ENCODE measurements at places on chromosomes 2 and 18.

- no peak for DNase-seq
Measured at GRCh38 chr18:8617907-8618306, 8.7 kb downstream of the RAB12 start.

DNA sequence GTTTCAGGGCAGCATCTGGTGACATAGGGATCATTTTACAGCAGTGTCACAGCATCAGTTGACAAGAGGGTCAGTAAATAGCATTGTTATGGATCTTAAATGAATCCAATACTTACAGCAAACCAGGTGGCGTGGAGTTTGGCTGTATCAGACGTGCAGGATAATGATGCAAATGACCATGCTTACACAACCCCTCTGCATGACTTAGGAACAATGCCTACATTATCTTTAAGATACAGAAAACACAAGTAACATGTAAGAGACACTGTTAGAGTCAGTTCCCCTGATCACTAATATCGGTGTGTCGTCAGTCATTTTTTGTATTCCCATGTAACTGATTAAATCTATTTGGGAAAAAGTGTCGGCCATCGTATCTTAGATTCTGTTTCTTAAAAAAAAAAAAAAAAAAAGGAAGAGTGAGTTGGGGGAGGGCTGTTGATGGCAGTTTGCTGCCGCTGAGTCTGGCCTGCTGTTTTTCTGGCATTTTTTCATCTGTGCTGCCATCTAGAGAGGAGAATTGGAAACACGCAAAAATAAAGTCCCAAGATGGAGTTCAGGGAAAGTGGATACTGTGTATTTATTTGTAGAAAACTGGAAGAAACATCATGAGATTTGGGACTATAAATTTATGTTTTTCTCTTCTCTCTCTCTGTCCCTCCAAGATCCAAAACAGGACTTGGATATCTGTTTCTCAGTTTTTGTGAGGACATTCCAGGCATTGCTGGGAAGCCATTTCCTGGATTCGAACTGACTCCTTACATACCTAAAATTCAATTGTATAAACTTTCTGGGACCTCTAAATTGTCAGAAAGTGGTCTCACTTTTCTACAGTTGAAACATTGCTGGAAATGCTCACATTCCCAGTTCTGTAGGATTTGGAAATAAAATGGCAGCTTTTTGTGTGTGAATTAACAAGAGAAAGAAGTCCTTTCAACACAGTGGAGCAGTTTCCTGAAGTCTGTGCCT lies 60.3 kb upstream of the AGPS start:
- peak; percentile 74 for DNase-seq

- no peak for DNase-seq
Measured at GRCh38 chr2:64865073-64865830, 123.9 kb upstream of the SLC1A4 start.

- DNase-seq: peak; percentile 72
Measured at GRCh38 chr18:46097801-46098615, at the start of gene ATP5F1A. Gene ATP5F1A (minus strand): TSS chr18:46098296. CDS start chr18:46098231, 65 bp downstream.

- DNase-seq: peak; percentile 64
Measured at GRCh38 chr18:36496022-36496421, 198.5 kb downstream of the FHOD3 start.

DNA sequence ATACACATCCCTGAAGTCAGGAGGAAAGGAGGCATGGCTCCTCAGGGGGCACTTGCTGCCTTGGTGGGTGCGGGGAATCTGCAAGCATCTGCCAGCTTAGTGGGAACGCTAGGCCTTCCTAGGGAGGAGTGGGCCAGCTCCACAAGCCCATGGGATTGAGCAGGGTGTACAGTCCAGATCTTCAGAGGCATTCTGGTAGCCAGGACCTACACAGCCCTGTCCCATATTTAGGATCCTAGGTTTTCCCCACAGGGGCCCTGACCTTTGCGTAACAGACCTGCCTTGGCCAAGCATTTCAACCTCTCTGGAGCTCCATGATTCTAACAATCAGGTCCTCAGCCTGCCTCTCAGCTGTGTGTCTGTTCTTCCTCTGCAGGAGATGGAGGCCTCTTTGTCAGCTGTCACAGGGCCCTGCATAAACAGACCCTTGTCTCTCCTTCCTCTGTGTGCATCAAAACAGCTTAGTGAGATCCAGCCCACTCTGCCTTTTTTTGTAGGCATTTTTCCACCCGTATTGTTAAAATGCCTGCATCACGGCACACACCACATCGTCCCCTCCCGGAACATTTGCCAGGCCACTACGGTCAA lies 140.2 kb upstream of the NDUFV2 start:
- no peak for DNase-seq

GRCh38 chr2:149858901-149859634 lies 271.5 kb upstream of the MMADHC start:
- no peak for DNase-seq

- DNase-seq: no peak
Measured at GRCh38 chr2:168378960-168379669, 77.0 kb upstream of the CERS6 start.

GRCh38 chr18:74348581-74348980 lies 32.9 kb downstream of the C18orf63 start:
- no peak for DNase-seq

DNA sequence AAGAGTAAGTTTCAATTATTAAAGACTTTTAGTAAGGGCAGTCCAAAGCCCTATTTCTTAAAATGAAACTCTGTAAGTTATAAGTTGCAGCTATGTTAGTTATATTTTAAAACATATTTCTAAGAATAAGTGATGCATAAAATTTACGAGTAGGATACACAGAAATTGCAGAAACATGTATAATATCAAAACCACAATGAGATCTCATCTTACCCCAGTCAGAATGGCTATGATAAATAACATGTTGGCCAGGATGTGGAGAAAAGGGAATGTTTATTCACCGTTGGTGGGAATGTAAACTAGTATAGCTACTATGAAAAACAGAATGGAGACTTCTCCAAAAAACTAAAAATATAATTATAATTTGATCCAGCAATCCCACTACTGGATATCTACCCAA lies 201.2 kb downstream of the CBLN2 start:
- no peak for DNase-seq

- DNase-seq: no peak
Measured at GRCh38 chr2:118989481-118989880, 47.5 kb downstream of the MARCO start.

GRCh38 chr2:102057502-102058292 lies 65.9 kb downstream of the IL1R2 start:
- no peak for DNase-seq

- no peak for DNase-seq
Measured at GRCh38 chr2:207830778-207831438, 61.2 kb upstream of the FZD5 start.

DNA sequence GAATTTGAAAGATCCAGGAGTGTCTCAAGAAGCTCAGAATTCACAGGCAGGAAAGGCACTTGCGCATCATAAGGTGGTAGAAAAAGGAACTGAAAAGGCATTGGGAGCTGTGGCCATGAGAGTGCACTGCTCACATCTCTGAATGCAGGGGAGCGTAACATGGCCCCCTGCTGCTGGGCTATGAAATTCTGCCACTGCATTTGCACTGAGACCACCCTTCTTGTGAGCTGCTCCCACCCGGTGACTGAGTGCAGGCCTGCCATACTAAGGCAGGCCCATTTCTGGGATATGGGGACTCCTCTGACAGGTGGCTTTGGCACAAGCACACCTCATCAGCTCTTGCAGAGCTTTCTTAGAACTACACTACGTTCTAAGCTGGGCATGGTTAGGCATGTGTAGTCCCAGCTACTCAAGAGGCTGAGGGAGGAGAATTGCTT lies 25.3 kb upstream of the STARD7 start:
- peak; percentile 6 for DNase-seq

DNA sequence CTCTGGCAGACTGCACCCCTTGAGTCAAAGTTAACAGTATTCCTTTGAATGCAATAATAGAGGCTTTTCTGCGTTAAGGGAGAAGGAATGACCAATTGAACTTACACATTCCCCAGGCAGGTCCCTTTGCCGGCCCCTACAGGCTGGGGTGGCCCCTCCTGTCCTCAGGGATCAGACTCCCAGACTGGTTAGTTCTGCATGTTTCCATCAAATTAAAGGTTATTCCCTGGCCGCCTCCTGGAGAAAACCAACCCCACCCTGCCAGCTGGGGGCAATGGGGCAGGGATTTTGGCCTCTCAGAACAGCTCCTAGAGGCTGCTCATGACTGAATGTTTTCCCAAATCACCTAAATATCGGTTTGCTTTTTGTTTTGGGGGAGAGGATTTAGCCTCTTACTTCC lies 199.6 kb downstream of the MGAT5 start:
- DNase-seq: no peak

DNA sequence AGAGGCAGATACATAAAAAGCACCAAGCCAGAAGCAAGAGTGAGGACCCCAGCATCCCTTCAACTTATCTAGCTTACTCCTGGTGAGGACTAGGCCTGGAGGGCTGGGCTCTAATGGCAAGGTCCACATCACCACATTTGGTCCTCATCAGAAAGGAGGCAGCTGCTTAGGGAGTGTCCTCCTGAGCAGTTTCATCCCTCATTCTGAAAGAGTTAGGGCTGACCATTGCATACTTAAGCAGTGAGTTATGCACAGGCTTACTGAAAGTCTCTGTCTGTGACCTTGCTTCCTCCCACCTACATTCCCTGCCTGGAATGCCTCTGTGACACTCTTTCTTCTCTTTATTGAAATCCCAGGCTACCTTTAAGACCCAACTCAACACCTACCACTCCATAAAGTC lies 301.8 kb upstream of the ACVR2A start:
- DNase-seq: no peak

DNA sequence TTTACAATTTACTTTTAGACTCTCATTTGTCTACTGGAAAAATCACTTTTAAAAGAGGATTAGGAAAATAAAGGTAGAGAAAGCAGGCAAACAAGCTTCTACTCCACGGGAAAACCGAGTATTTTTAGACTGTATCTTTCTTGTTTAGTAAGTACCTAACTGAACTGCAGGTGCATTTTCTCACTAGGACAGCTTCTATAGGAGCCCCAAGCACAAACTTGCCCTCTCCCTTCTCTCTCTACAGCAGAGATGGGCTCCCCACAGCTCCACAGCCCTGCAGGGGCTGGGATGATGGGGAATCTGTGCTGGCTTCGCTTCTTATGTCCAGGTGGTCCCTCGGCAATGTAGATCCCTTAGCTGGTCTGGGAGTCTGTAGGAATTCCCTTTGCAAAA lies 16.2 kb downstream of the PSTPIP2 start:
- DNase-seq: peak; percentile 32

DNA sequence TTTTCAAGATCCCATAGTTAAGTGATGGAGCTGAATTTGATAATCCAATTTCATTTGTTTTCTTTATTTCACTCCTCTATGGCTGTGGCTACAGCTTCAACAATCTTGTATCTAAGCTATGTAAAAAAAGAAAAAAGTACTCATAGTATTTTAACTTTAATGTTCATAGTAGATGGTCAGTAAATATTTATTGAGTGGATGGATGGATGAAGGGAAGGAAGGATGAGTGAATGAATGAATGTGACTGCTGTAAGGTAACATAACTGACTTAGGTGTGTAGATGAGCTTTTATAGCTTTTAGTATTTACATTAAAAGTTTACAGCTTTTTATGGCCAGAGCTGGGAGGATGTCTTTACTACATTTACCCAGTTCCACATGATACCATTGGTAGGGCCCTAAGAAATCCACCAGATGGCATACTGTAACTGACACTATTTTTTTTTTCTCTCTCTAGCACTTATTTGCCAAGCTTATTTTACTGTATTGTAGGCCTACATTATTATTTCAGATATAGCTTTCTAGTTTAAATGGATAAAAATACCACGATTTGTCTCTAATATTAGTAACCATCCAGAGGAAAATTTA lies 13.4 kb upstream of the HRH4 start:
- DNase-seq: no peak

- DNase-seq: no peak
Measured at GRCh38 chr2:187210726-187211125, 237.3 kb downstream of the CALCRL start.

GRCh38 chr2:195590861-195591205 lies 66.2 kb upstream of the SLC39A10 start:
- DNase-seq: no peak

GRCh38 chr18:64747803-64748202 lies 598.9 kb upstream of the LINC00305 start:
- no peak for DNase-seq

DNA sequence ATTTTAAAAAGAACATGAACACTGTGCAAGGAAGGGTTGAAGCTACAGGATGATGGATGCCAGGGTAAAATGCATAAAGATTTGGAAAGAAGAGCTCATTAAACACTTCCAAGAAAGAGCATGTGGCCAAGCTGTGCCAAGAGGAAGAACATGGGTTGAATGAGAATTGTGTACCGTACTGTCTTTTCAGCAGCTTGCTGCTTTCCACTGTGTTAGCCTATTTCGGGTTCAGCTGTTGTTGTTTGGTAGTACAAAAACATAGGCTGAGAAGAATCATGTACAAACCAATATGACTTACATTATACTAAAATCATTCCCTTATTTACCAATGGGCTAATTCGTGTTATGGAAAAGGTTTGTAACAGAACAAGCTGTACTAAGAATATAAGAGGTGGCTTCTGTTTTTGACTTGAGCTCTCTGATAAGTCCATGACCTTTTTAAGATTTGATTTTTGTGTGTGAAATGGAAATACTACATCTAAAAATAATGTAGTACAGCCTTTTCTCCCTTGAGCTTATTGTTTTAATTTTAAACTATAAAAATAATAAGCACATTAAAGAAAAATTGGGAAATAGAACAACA lies 188.3 kb upstream of the STON1 start:
- DNase-seq: no peak

- no peak for DNase-seq
Measured at GRCh38 chr2:168300460-168300859, 53.1 kb upstream of the STK39 start.

GRCh38 chr18:47050468-47050867 lies 15.0 kb upstream of the ELOA2 start:
- DNase-seq: peak; percentile 39

- peak; percentile 49 for DNase-seq
Measured at GRCh38 chr2:38274286-38275276, 102.5 kb downstream of the ATL2 start.

GRCh38 chr2:216702756-216703155 lies 7.4 kb upstream of the IGFBP5 start:
- DNase-seq: no peak

DNA sequence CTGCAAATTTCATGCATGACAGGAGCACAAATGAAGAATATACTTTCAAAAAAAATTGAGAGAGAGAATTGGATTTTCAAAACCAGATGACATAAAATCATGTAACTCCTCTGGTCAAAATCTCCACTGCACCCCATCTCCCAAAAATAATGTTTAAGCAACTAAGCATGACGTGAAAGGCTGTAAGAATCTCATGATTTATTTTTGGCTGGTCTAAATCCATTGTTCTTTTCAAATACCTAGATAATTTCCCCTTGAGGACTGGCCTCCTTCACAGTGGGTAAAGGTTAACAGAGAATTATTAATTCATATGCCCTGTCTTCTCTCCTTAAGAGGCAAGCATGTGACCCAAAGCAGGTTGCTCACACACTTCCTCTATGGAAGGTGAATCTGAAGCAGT lies 101.5 kb upstream of the CCDC195 start:
- no peak for DNase-seq

GRCh38 chr18:76874642-76875389 lies 52.5 kb downstream of the ZNF236 start:
- DNase-seq: no peak

GRCh38 chr2:56376699-56377665 lies 193.2 kb downstream of the CCDC85A start:
- DNase-seq: no peak
